ENCODE measurements at places on chromosomes 3 and 15.

GRCh38 chr15:57377478-57377847, 1.2 kb downstream of the CGNL1 start:
- no peak for DNase-seq

GRCh38 chr3:73068419-73068818, 7.0 kb downstream of the EBLN2 start:
- DNase-seq: no peak

- DNase-seq: no peak
Observed at GRCh38 chr3:5017925-5018531, 38.8 kb downstream of the BHLHE40 start.

GRCh38 chr3:42302924-42303634, 37.1 kb upstream of the CCK start:
- no peak for DNase-seq

GRCh38 chr15:41637086-41637485, 23.1 kb upstream of the MGA start:
- no peak for DNase-seq

All from breast epithelium (tissue), 4 donors.